ENCODE measurements at places on chromosomes 1 and 21.

- DNase-seq = no peak
Observed at GRCh38 chr1:167121375-167122120, 27.7 kb downstream of the STYXL2 start.

DNA sequence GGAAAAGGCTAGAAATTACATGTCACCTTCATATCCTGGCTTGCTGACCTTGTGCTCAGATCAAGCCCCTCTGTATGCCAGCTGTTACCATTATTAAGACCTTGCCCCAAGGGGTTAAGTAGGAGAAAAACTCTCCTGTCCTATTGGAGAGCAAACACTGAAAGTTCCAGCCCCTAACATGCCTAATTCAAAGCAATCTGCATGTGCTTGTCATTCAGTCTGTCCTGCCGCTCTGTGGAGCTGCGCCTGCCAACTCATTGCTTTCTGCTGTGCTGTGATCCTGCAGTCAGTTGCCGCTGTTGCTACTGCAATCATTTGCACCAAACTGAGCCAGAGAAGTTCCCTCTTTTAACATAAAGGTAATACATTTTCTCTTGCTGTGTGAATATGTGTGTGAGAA is 113.4 kb downstream of the DISP1 start:
- DNase-seq = no peak

DNA sequence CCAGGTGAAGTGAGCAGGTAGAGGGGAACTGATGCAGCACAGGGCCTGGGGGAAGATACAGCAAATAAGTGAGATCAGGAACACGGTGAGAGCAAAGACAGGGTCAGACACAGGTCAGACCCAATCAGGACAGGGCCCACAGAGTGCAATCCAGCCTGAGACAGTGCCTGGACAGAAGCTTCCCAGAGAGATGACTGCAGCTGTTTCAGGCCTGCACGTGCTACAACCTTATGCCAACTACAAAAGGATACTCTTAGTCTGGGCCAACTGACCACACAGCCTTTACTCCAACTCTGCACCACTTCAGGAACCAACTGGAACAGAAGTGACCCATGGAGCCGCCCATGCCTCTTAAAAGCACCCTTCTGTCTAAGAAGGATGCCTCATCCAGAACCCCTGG is 228.0 kb downstream of the TOMM20 start:
- no peak for DNase-seq

DNA sequence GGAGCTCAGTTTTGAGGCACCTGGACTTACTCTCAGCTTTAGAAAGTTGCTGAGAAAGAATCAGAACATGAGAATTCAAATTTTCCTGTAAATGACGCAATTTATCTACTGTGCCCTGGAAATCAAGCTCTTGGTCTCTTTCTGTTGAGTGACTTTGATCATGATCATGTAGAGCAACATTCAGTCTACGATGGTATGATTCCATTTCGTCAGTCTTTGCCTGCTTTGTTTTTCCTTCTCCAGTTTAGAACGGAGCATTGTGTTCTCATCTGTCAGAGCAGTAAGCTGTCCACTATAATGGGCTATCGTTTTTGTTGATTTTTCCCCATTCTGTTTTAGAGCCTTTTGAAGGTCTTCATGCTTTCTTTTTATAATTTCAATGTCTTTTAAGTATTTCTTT is 20.7 kb downstream of the SFT2D2 start:
- DNase-seq = no peak

GRCh38 chr21:46212721-46213484 is 15.7 kb downstream of the LSS start:
- no peak for DNase-seq

DNA sequence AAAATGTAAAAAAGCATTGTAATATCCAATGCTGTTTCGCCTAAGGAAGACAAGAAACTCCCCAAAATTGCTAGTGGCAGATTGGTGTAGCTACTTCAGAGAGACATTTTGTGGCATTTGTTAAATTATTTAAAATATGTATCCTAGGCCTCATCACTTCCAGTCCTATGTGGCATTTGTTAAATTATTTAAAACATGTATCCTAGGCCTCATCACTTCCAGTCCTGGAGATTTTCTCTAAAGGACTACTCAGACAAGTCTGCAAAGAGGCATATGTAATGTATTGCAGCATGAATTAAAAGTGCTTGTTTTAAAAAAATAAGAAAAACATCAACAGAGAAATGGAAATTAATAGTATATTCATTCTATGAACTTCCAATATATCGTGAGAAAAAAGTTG is 95.6 kb upstream of the KCTD3 start:
- no peak for DNase-seq

- DNase-seq = no peak
Observed at GRCh38 chr1:149926296-149926695, 1.3 kb downstream of the SF3B4 start.

GRCh38 chr1:147496571-147497210 is 44.6 kb upstream of the BCL9 start:
- DNase-seq = no peak

GRCh38 chr1:24702511-24703293 is 42.5 kb upstream of the CLIC4 start:
- DNase-seq = no peak

GRCh38 chr1:35706846-35707600 is 11.7 kb downstream of the C1orf216 start:
- no peak for DNase-seq

DNA sequence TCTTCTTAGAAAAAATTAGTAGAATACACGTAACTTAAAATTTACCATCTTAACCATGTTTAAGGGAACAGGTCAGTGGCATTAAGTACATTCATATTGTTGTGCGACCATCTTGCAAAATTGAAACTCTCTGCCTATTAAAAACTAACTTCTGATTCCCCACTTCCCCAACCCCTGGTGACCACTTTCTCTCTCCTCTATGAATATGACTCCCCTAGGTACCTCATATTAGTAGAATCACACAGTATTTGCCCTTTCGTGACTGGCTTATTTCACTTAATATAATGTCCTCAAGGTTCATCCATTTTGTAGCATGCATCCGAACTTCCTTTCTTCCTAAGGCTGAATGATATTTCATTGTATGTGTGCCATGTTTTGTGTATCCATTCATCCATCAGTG is 15.1 kb upstream of the TARBP1 start:
- no peak for DNase-seq

- DNase-seq = no peak
Observed at GRCh38 chr1:5844442-5844841, 147.8 kb downstream of the NPHP4 start.

DNA sequence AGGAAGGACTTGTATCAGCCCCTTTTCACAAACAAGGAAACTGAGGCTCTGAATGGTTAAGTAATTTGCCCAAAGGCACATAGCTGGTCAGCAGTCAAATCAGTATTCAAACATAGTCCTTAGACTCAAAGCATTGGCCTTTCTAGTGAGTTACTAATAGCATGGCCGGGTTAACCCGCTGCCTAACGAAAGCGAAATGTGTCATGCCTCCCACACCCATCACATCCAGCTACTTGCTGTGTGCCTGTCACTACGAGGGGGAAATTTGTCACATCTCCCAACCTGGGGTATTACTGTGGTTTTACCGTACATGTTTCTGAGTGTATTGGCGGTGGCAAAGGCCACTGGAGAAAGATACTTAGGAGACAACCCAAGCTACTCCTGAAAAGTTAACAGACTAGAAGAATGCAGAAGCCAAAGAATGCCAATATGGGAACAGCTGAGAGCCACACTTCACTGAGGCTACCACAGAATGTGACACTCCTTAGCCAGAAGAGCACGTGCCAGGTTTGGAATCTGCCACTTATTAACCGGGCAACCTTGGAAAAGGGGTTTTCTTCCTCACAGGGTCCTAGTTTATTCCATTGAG is 363.5 kb downstream of the KCNH1 start:
- DNase-seq = no peak

GRCh38 chr21:16330082-16330907 is 600.5 kb downstream of the USP25 start:
- DNase-seq = peak; percentile 11

DNA sequence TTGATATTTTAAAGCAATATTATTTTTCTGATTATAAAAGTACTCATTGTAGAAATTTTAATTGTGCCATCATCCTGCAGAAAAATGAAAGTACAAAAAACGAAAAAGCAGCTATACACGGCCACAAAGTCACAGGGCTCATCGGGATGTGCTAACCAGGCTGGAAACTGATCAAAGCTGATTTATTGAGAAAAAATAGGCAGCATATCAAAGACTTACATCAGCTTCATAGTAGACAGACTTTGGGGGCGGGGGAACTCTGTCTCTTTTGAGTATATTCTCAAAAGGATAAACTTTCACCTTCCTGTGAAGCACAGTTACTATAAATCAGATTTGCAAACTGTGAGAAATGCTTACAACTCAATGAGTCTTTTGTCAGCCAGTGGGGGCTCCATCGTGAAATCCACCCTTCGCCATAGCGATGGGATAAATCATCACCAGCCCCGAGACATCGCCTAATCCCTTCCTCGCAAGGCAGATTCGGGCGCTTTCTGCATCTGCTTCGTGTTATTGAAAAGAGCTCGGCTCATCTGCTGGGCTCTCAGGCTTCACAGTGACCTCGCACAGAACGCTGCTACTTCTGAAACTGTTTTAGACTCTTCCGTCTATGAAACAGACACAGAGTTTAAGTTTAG is 69.2 kb upstream of the ERG start:
- no peak for DNase-seq

DNA sequence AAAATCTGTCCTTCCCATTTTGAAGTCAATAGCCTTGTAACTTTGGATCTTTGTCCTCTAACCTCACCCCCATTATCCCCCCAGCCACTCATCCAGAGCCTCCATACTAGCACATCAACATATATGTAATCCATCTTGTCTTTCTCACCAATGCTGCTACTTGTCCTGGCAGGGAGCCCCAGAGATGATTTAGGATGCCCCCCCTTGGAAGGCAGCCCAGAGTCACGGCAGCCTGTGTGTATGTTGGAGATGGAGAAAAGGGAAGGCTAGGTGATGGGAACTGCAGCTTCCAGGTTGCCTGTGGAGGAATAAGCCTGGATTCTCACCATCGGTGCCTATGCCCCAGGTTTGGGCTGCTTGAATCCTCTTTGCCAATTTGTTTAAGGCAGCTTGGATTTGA is 51.7 kb upstream of the SCMH1 start:
- no peak for DNase-seq

GRCh38 chr1:66723985-66724384 is 28.3 kb upstream of the DYNLT5 start:
- no peak for DNase-seq

DNA sequence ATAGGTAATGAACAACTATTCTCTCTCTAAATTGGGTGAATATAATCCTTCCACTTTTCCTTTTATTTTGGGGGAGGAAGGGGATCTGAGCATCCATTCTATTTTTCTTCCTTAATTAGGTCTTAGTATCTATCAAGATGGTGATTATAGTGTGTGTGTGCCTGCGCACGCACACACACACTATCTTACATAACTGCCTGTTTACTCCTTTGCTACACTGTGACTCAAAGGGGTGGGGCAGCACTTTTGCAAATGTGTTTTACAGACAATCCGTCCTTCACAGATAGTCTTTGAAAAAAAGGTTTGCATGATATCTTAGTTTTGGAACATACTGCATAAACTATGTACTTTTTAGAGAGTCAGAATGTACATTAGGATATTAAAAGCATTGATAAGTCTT is 191.5 kb downstream of the SDCCAG8 start:
- DNase-seq = no peak

DNA sequence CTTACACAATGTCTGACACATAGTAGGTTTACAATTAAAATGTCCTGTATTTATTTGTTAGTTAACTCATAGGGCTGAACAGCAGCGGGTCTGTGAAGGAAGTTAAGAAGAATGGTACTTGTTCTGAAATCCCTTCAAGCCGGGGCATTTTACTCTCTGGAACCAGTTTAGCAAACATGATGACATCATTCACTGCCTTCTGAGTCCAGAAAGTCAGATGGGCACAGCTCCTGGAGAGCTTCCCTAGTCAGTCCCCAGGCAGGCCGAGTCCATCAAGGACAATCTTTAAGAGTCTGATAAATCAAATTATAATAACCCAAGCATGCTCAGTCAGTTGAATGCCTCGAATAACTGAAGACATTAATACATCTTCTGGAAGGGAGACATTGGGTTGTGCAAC is 125.4 kb upstream of the DAB1 start:
- no peak for DNase-seq

DNA sequence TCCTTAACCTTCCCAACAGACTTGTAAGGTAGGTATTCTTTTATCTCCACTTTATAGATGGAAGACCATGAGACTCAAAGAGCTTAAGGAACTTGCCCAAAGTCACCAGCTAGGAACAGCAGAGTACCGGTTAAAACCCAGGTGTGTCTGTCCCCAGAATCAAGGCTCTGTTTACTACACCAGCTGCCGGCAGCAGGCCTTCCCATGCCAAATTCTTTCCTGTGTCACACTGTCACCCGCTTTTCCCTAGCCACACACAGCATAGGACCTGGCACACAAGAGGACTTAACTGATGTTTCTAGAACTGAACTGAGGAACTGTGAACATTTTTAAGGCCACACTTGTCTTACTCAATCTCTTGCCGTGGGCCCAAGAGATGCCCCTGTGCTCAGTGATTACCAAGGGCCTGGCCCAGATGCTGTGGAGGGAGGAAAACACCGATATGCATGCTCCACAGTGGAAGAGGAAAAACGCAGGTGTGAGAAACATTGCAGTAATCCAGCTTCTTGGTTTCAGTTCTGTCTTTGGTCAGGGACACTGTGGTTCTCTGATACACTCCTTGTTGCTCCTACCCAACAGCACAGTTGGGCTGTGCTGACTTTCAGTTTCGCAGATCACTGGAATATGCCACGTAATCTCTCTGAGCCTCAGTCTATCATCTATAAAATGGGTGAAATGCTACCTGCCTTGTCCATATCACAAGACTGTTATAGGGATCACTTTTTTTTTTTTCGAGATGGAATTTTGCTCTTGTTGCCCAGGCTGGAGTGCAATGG is 13.9 kb upstream of the LY9 start:
- DNase-seq = peak; percentile 53

DNA sequence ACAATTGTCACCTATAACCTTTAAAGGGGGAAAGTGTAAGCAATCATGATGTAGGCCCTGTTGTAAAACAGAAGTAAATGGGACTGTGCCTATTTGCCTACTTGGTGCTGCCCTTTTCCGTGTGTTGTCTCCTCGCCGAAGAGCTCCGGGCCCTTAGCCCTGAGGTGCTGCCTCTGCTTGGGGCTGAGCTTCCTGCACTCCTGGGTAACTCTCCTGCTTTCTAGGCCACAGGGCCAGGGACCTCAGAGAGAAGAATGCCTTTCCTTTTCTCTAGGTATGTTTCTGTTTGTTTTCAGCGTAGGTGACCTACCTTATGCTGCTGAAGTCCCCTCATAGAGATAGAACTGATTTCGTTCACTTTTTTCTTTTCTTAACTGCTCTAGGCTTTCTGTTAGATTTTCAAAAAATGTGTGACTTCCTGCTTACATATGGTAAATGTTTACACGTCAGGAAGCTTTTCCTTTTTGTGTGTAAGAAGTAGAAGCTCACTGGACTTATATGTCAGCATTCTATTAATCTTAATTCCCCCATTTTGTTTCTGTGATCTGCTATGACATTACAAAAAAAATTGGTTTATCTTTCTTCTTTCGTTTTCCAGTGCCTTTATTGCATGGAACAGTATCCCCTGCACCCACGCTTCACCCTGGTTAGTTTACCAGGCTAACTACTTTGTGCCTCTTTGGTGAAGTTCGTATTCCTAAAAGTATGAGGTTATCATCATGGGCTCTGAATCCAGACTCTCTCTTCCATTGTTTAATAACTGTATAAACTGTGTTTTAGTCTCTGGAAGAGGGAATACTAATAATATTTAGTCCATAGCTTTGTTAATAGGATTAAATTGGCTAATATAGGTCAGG is 61.7 kb downstream of the ITSN1 start:
- no peak for DNase-seq
